ENCODE measurements at places on chromosomes 13 and 19.
A peak's percentile ranks its signal among the peaks of the same experiment; 100 is the strongest.

- DNase-seq = no peak
These were observed 54.6 kb upstream of the URI1 start for GRCh38 chr19:29887442-29887855.

DNA sequence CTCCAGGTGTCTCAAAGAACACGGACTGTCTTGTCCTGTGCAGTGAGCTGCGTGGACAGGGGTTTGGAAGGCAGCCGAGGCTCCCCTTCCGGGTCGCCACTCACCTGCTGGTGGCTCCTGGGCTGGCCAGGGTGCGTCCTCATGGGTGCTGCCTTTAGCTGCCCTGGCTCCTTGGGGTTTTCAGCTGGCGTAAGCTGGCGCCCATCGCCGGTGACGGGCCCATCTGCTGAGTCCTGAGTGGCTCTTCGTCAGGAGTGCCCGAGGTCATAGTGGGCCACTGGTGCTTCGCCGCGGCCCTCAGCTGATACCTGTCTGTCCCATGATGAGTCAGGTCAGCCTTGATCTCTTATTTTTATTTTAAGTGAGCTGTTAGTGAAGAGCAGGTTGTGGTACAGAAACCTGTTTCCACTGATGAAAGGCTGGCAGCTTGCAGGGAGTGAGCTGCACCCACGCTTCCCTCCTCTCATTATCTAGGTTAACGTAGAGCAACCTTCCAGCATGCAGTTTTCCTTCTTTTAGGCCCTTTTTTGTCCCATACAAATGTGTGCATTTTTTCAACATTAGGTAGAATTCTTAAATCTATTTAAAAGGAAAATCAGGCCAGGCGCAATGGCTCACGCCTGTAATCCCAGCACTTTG lies 18.4 kb downstream of the EPN1 start:
- no peak for DNase-seq

- no peak for DNase-seq
These were observed 19.5 kb upstream of the NDUFS7 start for GRCh38 chr19:1364070-1364704.

DNA sequence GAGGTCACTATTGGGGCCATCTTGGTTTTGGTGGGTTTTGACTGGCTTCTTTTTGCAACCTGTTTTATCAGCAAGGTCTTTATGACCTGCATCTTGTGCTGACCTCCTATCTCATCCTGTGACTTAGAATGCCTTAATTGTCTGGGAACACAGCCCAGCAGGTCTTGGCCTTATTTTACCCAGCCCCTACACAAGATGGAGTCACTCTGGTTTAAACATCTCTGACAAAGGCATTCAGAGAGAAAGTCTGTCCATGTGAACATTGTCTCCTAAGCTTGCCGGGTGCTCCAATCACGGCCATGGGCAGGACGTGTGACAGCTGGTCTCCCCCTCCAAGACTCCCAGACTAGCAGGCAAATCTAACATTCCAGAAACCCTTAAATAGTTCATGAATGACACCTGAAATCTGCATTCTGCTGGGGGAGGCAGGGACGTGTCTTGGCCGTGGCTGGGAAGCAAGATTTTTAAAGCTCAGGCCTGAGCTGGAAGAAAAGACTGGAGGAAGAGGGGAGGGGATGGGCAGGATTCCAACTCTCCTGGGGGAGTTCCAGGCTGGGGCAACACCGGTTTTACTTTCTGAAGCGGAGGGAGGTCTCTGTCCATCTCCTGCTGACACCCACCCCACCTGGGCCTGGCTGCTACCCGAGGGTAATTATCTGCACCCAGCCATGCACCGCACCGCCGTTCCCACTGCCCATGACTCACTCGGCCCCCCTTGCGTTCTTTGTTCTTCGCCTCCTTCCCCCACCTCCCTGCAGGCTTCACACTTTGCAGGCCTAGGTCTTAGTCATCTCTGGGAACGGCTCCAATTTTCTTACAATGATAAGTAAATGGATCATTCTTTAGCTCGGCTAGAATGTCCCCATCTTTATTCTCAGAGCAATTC lies 11.6 kb upstream of the OR1M1 start:
- peak; percentile 86 for DNase-seq

Measured in ureter (tissue), 1 donor.